B cell (primary cell): ENCODE measurements at places on chromosomes 5 and 9. TPM values are rescaled to one million over a fixed set of nuclear protein-coding genes. Genes with fewer than 3 reads are reported as not detected.
A peak's percentile ranks its signal among the peaks of the same experiment; 100 is the strongest.

DNA sequence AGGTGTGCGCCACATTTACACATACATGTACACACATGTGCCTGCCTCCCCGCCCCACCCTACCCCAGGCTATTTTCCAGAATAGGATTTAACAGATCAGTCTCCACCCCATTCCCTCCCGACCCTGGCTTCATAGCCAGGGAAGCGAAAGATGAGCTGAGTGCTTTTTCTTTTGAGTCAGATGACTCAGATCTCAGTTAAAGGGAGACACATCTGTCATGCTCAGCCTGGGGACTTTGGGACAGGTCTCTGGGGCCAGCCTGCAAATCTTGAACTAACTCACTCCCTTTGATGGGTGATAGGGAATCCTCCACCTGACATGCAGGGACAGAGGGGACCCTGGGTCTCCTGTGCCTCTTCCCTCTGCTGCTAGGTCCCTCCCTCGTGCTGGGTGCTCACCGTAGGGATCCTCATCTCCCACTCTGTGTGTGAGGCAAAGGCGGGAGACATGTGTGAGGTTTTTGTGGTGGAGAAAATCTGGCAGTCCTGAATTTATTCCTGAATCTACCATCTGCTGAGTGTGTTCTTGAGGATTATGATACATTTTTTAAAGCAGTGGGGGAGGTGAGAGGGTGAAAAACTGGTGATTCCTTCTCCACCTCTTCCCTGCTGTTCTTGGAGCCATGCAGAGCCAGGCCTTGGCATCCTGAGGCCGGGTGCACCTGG, 37.7 kb downstream of the NEUROG1 start:
- peaks cover 20% of the 10 kb centered on the region for H3K27me3 ChIP-seq
- no peaks in the 10 kb centered on the region for H3K36me3 ChIP-seq
- H3K4me1 ChIP-seq = no peaks in the 10 kb centered on the region

- H3K4me1 ChIP-seq = no peaks in the 10 kb centered on the region
- no peak for DNase-seq
- H3K27ac ChIP-seq = no peak overlapping the region
- H3K36me3 ChIP-seq = no peaks in the 10 kb centered on the region
- no peak overlapping the region for H3K4me3 ChIP-seq
Measured at GRCh38 chr9:36781533-36781932, 208.8 kb downstream of the MELK start.

The APBB3 gene
- total RNA-seq = 73.9 and 79.7 TPM in 2 replicates

The HACD4 gene
- 3.9 and 5.7 TPM in 2 replicates for total RNA-seq

The ARL15 gene
- 20.5 and 25.4 TPM in 2 replicates for total RNA-seq

The DOK3 gene
- total RNA-seq = 113 and 115 TPM in 2 replicates

GRCh38 chr9:8096091-8096490, 296.5 kb upstream of the DMAC1 start:
- no peaks in the 10 kb centered on the region for H3K27me3 ChIP-seq
- no peak for DNase-seq
- no peak overlapping the region for H3K4me3 ChIP-seq
- H3K27ac ChIP-seq = no peak overlapping the region
- H3K4me1 ChIP-seq = no peaks in the 10 kb centered on the region

- no peak overlapping the region for H3K27ac ChIP-seq
- no peaks in the 10 kb centered on the region for H3K27me3 ChIP-seq
- H3K36me3 ChIP-seq = no peaks in the 10 kb centered on the region
Measured at GRCh38 chr5:52825826-52826225, 38.1 kb downstream of the ITGA1 start.

The IL3 gene
- total RNA-seq = not detected in 2 replicates

The BTNL8 gene
- not detected in 2 replicates for total RNA-seq

- H3K4me3 ChIP-seq = no peak overlapping the region
- DNase-seq = no peak
- peaks cover 60% of the 10 kb centered on the region for H3K27me3 ChIP-seq
- H3K4me1 ChIP-seq = peaks cover 47% of the 10 kb centered on the region
- H3K36me3 ChIP-seq = no peaks in the 10 kb centered on the region
Measured at GRCh38 chr9:137298401-137299202, 3.5 kb downstream of the NRARP start.

DNA sequence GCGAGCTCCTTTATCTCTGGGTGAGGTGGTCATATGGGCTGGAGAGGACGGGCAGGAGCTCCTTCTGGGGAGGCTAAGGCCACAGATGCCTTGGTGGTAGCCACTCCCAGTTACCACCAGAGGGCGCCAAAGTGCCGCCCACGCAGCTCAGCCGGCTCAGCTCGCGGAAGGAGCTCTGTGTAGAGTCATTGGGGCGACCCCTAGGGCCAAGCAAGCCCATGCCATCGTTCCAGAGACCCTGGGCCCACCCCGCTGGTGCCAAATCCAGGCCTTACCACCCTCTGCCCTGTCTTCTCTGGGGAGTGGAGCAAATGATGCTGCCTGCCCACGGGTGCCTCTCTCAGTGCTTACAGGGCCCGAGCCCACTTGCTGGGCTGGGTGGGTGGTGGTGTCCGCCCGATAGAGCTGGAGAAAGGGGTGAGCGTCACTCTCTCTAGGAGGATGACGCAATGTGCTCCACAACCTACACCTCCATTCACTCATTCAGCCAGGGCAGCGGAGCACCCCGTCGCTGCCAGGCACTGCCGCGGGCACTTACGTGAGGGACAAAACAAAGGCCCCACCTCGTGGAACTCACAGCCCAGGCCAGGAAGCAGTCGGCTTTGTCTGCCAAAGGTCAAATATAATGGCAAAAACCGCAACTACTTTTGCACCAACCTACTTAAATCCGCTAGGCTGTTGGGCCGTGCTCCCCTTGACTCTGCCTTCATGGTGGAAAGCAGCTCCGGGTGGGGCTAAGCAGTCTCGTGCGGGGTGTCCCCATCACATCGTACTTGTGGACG, 13.8 kb downstream of the TSPAN17 start:
- DNase-seq = peak; percentile 89
- H3K27ac ChIP-seq = no peak overlapping the region
- H3K36me3 ChIP-seq = no peaks in the 10 kb centered on the region

The PLPPR1 gene
- not detected in 2 replicates for total RNA-seq

DNA sequence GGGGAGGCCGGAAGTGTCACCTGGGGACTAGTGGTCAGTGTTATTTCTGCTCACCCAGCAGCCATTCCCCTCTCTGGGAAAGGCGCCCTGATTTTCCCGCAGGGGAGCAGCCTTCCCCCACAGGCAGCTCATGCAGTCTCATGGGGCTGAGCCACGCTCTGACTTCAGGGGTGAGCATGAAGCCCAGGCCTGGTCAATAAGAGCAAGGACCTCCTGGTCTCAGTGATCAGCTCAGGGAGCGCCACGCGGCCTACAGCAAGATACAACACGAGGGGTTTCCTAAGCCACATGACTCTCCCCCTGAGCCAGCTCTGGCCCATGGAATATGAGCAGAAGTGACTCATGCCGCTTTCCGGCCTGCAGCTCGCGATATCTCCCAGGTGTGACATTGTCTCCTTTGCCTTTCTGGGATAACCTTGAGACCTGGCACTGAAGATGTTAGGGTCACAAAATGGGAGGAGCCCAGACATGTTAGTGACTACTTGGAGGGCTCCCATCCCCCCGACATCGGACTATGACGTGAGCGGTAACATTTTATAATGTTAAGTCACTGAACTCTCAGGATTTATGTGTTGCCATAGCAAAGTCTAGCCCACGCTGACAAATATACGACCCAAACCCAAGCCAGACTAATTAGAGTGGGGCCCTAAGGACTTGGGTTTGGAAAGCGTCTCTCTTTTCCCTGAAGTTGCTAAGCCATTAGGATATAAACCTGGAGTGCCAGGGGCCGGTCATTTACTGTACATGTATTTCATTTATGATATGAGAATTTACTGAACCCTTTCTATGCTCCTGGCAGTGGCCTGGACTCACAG, 46.5 kb upstream of the GFPT2 start:
- H3K27ac ChIP-seq = no peak overlapping the region
- no peaks in the 10 kb centered on the region for H3K36me3 ChIP-seq

The AQP7 gene
- total RNA-seq = 0.49 TPM in 1 of 2 replicates, not detected in the other

The CCL19 gene
- total RNA-seq = not detected in 2 replicates

DNA sequence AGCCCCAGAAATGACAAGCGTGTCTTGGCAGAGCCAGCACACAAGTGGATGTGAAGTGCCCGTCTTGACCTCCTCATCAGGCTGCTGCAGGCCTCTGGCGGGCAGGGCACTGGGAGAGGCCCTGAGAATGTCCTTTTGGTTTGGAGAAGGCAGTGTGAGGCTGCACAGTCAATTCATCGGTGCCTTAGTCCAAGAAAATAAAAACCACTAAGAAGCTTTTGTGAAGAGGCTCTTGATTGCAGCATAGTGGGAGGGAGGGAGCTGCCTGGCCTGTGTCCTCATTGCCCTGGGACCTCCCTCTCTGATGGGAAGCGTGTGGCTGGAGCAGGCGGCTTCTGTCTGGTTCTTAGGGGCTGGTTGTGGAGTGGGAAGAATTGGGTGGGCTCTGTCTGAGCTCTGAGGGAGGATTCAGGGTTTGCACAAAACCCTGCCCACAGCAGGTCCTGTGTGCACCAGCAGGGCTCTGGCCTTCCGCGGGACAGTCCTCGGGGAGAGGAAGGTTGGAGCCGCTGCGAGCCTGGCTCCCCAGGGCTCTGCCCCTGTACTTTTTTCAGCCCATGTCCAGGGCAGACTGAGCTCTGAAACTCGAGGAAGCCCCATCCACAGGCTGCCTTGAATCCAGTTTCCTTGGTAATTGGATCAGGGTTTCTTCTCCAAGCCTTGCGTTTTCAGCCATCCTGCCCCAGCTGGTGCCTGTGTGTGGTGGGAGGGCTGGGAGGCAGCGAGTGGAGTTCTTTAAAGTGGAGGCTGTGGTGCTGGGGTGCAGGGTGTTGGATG, 1.1 kb downstream of the HRCT1 start:
- no peak overlapping the region for H3K4me3 ChIP-seq
- no peaks in the 10 kb centered on the region for H3K36me3 ChIP-seq
- no peak overlapping the region for H3K27ac ChIP-seq

- no peaks in the 10 kb centered on the region for H3K27me3 ChIP-seq
- H3K4me3 ChIP-seq = no peak overlapping the region
- no peaks in the 10 kb centered on the region for H3K36me3 ChIP-seq
- H3K27ac ChIP-seq = peak overlapping the region; percentile 61
- H3K4me1 ChIP-seq = peaks cover 18% of the 10 kb centered on the region
- DNase-seq = no peak
Measured at GRCh38 chr9:113417370-113417769, 6.8 kb downstream of the C9orf43 start.

GRCh38 chr9:8760000-8760767, 960.6 kb upstream of the DMAC1 start:
- peaks cover 11% of the 10 kb centered on the region for H3K4me1 ChIP-seq
- H3K36me3 ChIP-seq = no peaks in the 10 kb centered on the region
- H3K27ac ChIP-seq = no peak overlapping the region

- H3K27me3 ChIP-seq = no peaks in the 10 kb centered on the region
- no peaks in the 10 kb centered on the region for H3K36me3 ChIP-seq
- no peak overlapping the region for H3K27ac ChIP-seq
Measured at GRCh38 chr9:134606951-134607731, 34.5 kb upstream of the COL5A1 start.

The FST gene
- not detected in 2 replicates for total RNA-seq

DNA sequence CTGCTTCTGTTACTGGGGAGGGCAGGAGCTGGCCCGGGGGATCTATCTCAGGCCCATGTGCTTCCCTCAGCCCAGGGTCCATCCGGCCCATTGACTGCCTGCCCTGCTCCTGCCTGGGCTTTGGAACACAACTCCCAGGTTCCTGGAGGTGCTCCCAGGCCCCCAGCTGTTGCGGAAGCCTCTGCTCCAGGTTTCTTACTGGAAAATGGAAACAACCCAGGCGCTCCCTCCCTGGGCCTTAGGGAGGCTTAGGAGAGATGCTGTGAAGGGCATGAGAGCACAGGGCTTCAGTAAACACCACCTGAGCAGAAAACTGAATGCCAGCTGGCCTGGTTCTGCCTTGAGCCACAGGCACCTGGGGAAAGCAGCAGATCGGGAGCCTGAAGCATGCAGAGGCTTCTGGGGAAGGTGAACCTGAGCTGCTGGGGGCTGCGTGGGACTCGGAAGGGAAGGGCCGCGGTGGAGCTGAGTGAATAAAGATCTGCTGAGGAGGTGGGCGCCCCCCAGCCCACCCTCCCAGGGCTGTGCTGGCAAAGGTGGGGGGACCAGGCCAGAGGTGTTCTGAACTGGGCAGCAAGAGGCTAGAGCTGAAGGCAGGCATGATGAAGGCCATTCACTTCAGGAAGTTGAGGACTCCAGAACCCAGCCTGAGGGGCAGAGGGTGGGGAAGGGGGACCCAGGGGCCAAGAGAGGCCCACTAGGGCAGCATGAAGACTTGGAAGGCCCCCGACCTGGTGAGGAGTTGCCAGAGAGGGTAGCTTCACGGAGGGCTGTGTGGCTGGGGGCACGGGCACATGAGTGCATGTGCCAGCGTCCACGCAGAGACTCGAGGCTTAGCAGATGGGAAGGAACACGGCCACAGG, 64.8 kb downstream of the SHB start:
- H3K36me3 ChIP-seq = no peaks in the 10 kb centered on the region
- H3K4me3 ChIP-seq = no peak overlapping the region
- DNase-seq = no peak
- no peaks in the 10 kb centered on the region for H3K27me3 ChIP-seq
- H3K27ac ChIP-seq = no peak overlapping the region

GRCh38 chr5:178340187-178340586, 107.6 kb upstream of the PHYKPL start:
- no peak overlapping the region for H3K27ac ChIP-seq
- H3K27me3 ChIP-seq = no peaks in the 10 kb centered on the region
- no peaks in the 10 kb centered on the region for H3K4me1 ChIP-seq
- no peak for DNase-seq
- no peak overlapping the region for H3K4me3 ChIP-seq

The SMIM3 gene
- not detected in 2 replicates for total RNA-seq

GRCh38 chr9:7534211-7534935, 265.2 kb downstream of the DMAC1 start:
- no peaks in the 10 kb centered on the region for H3K36me3 ChIP-seq
- H3K27me3 ChIP-seq = peaks cover 7% of the 10 kb centered on the region
- no peaks in the 10 kb centered on the region for H3K4me1 ChIP-seq
- H3K27ac ChIP-seq = no peak overlapping the region
- no peak overlapping the region for H3K4me3 ChIP-seq
- DNase-seq = no peak

DNA sequence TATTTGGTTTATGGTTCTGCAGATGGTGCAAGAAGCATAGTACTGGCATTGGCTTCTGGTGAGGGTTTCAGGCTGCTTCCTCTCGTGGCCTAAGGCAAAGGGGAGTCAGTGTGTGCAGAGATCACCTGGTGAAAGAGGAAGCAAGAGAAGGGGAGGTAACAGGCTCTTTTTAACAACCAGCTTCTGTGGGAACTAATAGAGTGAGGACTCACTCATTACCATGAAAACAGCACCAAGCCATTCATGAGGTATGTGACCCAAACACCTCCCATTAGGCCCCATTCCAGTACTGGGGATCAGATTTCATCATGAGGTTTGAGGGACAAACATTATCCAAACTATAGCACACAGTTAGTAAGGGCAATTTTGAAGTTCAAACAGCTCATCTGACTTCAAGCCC, 263.5 kb downstream of the TMEM38B start:
- no peaks in the 10 kb centered on the region for H3K36me3 ChIP-seq
- no peaks in the 10 kb centered on the region for H3K4me1 ChIP-seq
- no peak overlapping the region for H3K4me3 ChIP-seq
- no peak for DNase-seq

DNA sequence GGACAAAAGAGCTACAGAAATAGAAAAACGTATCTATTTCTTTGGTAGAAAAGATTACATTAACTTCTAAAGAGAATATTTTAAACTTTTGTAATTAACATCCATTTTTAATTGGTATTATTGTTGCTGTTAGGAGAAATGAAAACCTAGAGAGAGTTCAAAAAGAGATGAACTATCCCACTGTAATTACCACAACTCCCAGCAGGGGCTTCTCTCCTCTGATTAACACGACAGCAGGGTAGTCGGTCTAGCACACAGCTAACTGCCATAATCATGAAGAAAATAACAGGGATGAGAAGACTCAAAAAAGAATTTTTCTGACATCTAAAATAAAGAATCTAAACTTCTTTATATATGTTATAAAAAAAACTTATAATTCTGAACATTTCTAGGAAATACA, 86.2 kb upstream of the CDH9 start:
- H3K27me3 ChIP-seq = no peaks in the 10 kb centered on the region
- no peak overlapping the region for H3K27ac ChIP-seq
- H3K36me3 ChIP-seq = no peaks in the 10 kb centered on the region

The GRIN3A gene
- total RNA-seq = not detected in 2 replicates

The C9orf153 gene
- 0.67 and 0.70 TPM in 2 replicates for total RNA-seq
